ENCODE measurements at places on chromosomes 1 and 21.

GRCh38 chr1:231926340-231926739 is 299.8 kb downstream of the DISC1 start:
- H3K27ac ChIP-seq = no peak overlapping the region
- H3K27me3 ChIP-seq = no peaks in the 10 kb centered on the region
- H3K4me1 ChIP-seq = peaks cover 34% of the 10 kb centered on the region
- DNase-seq = no peak
- no peak overlapping the region for H3K4me3 ChIP-seq

DNA sequence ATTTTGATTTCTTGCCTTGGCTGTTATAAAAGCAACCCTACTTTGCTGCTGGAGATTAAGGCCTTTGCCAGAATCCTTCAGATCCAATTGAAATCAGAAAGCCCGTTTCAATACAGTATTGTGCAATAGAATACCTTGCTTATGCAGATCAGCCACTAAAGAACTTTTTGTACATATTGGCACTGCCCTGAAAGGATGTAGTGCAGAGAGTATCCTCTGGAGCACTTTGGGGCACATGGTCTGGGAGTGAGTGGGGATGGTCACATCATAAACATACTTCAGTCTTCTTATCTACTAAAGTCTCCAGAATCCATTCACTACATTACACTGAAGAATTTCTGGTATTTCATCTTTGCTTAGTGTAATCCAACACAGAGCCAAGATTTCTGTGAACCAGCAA is 189.0 kb downstream of the CENPF start:
- H3K4me3 ChIP-seq = no peak overlapping the region
- no peaks in the 10 kb centered on the region for H3K27me3 ChIP-seq
- no peak overlapping the region for H3K27ac ChIP-seq
- DNase-seq = peak; percentile 72
- H3K4me1 ChIP-seq = no peaks in the 10 kb centered on the region

GRCh38 chr1:17520041-17520440 is 19.5 kb upstream of the ARHGEF10L start:
- H3K36me3 ChIP-seq = no peaks in the 10 kb centered on the region
- H3K27me3 ChIP-seq = peaks cover 2% of the 10 kb centered on the region
- H3K4me1 ChIP-seq = no peaks in the 10 kb centered on the region

DNA sequence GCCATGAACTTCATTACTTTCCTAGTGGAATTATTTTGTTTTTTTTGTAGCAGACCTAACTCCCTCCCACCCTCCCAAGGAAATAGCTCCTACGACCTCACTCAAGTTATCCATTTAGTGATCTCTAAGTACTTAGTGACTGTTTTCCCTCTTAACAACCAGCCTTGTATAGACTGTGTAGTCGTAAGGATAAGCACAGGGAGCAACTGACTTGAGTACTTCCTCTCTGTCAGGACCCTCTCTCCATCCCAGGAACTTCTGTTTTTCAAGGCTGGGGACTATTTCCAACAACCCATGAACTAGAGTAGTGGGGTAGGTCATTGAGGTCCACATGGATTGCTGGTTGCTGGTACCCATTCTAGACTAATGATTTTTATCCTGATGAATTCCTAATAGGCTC is 1.9 kb downstream of the AGO1 start:
- no peak overlapping the region for H3K27ac ChIP-seq
- no peak overlapping the region for H3K4me3 ChIP-seq
- peaks cover 11% of the 10 kb centered on the region for H3K4me1 ChIP-seq
- H3K27me3 ChIP-seq = no peaks in the 10 kb centered on the region
- no peak for DNase-seq

- no peaks in the 10 kb centered on the region for H3K4me1 ChIP-seq
- no peaks in the 10 kb centered on the region for H3K27me3 ChIP-seq
- no peak overlapping the region for H3K27ac ChIP-seq
- no peaks in the 10 kb centered on the region for H3K36me3 ChIP-seq
- H3K4me3 ChIP-seq = no peak overlapping the region
Observed at GRCh38 chr1:165795894-165796293, 27.2 kb upstream of the TMCO1 start.

GRCh38 chr1:59477867-59478266 is 181.0 kb downstream of the FGGY start:
- no peak overlapping the region for H3K4me3 ChIP-seq
- no peak for DNase-seq
- H3K27ac ChIP-seq = no peak overlapping the region
- no peaks in the 10 kb centered on the region for H3K27me3 ChIP-seq
- peaks cover 5% of the 10 kb centered on the region for H3K4me1 ChIP-seq

- no peak for DNase-seq
- H3K4me3 ChIP-seq = no peak overlapping the region
- H3K27ac ChIP-seq = no peak overlapping the region
- H3K27me3 ChIP-seq = no peaks in the 10 kb centered on the region
- no peaks in the 10 kb centered on the region for H3K4me1 ChIP-seq
Observed at GRCh38 chr1:86224651-86225310, 68.2 kb upstream of the COL24A1 start.

- DNase-seq = no peak
- H3K27me3 ChIP-seq = peaks cover 2% of the 10 kb centered on the region
- H3K36me3 ChIP-seq = no peaks in the 10 kb centered on the region
- no peak overlapping the region for H3K4me3 ChIP-seq
- no peak overlapping the region for H3K27ac ChIP-seq
Observed at GRCh38 chr21:35843911-35844667, 216.2 kb downstream of the SETD4 start.
